NCI-H2107 (cell line): ENCODE measurements at places on chromosomes 6 and 20.

DNA sequence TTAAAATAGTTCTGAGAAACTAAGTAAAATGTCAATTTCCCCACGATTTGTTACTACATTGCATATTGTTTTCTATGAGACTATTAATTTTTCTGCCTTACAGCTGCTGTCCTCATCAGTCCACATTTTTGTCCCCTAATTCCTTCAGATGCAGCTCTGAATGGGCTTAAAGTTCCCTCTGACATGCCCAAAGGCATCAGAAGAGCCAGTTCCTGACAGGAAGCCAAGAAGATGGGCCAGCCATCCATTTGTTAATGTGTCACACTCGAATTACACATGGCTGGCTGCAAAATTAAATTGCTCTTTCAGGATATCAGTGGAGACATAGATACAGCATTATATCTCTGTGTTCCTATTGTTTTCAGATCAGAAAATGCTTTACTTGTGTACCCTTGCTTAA lies 1223.0 kb downstream of the EPHA7 start:
- DNase-seq, result no peak

DNA sequence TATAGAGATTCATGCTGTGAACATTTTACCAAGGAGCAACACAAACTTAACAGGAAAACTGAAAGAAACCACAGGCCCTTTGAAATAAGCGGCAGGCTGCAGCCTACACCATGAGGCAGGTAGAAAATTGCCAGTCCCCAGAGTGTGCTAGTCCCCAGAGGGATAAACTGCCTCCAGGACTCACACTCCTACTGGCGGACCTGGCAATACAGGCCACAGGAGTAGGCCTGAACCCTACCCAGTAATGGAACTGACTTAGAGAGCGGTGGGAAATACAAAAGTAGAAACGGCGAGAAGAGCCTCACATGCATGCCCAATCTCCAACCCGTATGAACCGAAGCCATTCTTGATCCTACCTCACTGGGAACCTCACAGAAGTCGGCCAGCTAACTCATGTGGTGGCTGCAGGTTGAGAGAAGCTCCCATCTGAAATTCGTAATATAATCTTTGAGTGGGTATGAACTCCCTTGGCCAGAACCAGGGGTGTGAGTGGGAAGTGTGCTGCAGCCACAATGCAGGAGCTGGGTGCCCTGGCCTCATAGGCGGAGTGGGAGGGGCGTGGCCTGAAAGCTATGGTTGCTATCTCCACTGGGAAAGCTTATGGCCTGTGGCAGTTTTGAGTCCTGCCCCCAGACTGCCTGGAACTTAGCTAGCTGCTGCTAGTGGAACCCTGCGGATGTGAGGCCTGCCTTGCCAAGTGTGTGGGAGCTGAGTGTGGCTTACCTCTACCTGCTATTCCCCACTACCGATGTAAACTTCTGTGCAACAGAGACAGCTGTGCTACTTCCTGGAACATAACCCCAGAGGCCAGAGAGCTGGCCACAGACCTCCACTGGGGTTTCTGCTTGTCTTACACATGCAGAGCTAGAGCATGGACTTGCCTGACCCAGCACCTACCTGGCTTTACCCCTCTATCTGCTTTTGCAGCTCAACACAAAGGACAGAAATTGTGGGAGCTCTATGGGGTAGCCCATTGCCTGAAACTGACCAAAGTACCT lies 146.5 kb upstream of the COL21A1 start:
- DNase-seq, result no peak

GRCh38 chr6:34390531-34391472 lies 1.7 kb downstream of the NUDT3 start:
- no peak for DNase-seq

- DNase-seq, result peak; percentile 55
Measured at GRCh38 chr6:105326216-105326615, 76.7 kb downstream of the PREP start.

- no peak for DNase-seq
Measured at GRCh38 chr20:825710-826421, 7.6 kb upstream of the FAM110A start.

- peak; percentile 44 for DNase-seq
Measured at GRCh38 chr6:3228046-3228671, 706 bp upstream of the TUBB2B start.

GRCh38 chr20:59431014-59431413 lies 130.6 kb downstream of the EDN3 start:
- DNase-seq, result no peak

DNA sequence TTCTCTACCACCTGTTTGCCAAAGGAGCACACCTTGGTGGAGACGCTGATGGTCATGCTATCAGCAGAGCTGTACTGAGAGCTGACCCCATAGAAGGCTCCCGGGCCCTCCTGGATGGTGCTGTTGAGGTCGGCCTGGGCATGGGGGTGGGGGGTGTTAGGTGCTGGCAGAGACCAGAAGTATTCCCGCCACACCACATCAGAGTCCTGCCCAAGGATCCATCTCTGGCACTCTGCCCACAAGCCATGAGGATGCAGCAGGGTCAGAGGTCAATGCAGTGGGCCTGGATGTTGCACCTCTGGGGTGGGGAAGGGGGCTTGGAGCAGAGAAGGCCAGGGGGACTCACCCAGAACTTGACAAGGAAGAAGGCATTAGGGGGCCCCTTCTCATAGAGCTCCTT lies 7.4 kb downstream of the RPL10A start:
- DNase-seq, result no peak

DNA sequence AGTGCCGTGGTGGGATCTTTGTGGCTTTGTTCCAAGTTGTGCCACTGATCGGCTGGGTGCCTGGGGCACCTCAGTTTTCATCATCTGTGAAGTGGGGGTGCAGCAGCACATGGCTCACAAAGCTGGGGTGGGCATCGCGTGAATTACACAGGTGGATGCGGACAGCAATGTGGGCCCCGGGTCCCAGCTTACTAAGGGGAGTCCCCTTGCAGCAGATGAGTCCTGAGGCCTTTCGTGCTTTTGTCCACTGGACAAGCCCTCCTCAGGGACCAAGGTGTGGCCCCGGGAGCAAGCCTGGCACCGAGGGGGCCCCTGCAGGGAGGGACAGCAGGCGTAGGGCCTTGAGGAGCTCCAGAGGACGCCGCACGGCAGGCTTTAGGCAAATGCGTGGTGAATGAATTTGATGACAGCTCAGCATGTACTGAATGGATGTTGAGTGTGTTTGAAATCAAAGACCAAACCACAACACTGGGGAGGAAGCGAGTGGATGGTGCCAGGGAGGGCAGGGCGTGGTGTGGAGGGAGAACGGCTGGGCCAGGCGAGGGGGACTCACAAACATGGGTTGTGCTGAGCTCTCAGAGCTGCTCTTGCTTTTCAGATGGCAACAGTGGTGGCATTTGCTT lies 53.2 kb downstream of the IRF4 start:
- no peak for DNase-seq

DNA sequence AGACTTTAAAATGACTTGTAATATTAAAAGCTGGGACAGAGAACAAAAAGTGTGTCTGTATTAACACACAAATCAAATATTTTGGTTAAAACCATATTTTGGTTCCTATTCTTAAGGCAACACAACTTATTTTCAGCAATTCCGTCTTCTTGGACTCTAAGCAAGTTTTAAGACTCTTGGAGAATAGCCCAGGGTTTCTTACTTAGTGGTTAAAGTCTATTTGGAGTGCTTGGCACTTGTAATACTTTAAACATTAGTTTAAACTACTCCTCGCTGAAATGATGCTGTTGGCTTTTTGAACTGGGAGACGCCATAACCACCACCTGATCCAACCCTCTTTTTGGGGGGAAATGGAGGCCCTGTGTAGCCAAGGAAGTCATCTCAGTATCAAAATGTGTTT lies 109.7 kb upstream of the GMDS start:
- DNase-seq, result no peak

DNA sequence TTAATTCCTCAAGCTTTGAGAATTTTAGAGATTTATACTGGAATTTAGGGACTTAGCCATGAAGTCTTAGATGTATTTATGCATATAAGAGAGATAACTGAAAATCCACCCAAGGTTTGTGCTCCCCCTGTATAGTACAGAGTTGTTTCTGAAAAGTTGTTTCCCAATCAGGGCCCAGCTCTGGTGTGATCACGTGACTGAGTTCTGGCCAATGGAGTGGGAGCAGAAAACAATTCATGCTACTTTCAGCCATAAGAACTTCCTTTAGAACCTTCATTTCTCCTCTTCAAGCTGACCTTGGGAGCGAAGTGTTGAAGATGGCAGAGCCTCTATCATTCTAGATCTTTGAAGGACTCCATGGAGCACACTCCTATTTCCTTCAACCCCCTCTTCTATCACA lies 151.0 kb downstream of the RCAN2 start:
- DNase-seq, result no peak

- peak; percentile 65 for DNase-seq
Measured at GRCh38 chr20:10061641-10062040, 26.9 kb downstream of the ANKEF1 start.

DNA sequence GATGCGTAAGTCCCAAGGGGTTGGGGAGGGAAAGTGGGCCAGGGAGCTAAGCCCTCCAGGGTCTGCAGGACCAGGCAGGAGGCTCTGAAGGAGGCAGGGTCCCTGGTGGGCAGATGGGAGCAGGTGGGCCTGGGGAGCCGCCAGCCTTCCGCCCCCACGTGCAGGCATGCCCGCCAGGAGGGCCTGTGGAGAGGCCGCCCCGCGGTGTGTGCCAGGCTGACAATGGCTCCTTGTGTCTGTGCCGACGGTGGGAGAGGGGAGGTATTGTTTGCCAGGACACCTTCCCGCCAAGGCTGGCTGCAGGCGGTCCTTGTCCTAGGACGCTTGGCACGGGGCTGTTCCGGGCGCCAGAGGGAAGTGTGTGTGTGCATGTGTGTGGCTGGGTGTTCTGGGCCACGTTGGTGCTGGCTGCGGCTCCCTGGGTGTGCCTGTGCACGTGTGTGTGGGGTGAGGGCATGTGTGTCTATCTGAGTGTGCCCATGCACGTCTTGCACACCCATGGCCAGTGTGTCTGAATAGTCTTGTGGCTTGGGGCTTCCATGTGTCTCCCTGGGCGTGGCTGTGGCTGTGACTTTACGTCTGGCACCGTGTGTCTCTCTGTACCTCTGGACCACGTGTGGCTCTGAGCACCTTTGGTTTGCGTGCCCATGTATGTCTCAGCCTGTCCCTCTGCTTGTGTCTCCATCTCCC lies 153.0 kb downstream of the CEBPB start:
- DNase-seq, result no peak

GRCh38 chr6:11779329-11780096 lies 910 bp upstream of the ADTRP start:
- no peak for DNase-seq

- no peak for DNase-seq
Measured at GRCh38 chr20:25299806-25300205, 51.9 kb downstream of the PYGB start.

- DNase-seq, result no peak
Measured at GRCh38 chr6:29757701-29758293, 34.6 kb downstream of the HLA-F start.

DNA sequence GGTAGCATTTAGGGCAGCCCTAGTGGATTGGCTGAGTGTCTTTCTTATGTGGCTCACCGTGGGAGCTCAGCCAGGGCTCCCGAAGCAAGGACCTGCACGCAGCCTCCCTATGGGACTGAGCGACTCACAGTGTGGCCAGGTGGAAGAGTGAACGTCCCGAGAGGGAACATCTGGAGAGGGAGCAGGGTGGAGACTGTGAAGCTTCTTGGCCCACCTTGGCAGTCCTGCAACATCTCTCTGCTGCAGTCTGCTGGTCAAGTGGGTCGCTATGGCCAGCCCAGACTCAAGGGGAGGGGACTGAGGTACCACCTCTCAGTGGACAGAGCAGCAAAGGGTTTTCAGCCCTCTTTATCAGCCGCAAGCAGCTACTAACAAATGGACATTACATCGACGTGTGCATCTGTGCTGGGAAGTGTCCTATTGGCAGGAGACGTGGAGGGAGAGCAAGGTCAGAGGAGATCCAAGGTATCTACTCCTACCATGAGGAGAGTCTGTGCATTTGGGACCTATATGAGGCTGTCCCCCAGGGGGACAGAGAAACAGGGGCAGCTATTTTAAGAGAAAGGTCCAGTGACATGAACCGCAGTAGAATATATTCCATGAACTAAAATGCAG lies 49.0 kb upstream of the NXT1 start:
- DNase-seq, result no peak

- no peak for DNase-seq
Measured at GRCh38 chr6:49911252-49911651, 44.9 kb upstream of the CRISP1 start.

DNA sequence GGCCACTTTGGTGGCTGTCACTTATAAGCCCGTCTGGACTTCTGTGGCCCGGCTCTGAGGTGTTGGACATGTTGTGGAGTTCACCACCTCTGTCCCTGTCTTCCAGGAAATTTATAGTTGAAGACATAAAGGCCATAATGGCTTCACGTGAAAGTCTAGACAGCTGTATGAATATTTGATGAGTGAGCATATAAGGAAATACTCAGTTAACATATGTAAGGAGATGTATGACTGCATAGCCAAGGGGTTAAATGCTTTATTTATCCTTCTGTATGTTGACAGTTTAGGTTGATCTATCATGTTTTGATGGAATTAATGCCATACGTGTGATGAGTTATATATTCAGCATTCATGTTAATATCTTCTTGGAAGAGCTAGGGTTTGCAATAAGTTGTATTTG lies 16.1 kb downstream of the HIVEP1 start:
- no peak for DNase-seq

DNA sequence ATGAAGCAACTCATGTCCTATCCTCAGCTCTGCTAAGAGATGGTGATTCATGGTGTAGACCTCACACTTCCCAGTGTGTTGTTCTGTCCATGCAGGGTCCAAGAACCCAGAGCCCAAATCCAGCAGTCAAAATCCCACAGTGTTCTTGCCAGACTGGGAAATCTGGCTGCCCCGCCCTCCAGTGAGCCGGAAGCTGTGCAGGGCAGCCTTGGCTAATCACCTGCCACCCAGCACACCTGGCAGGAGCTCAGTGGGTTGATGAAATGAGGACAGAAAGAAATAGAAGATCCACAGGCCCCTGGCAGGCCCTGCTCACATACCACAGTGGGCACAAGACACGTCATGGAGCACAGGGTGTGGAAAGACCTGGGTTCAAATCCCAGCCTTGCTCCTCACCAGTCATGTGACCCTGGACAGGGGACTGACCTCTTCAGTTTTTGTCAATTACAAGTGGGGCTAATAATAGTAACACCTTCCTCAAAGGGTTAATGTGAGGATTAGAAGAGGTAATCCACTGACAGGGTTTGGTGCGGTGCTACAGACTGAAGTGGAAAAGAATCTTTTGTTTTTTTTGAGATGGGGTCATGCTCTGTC lies 13.6 kb upstream of the GUCA1A start:
- DNase-seq, result no peak

- no peak for DNase-seq
Measured at GRCh38 chr6:128432394-128432793, 88.0 kb downstream of the PTPRK start.

GRCh38 chr6:136410201-136411024 lies 120.8 kb upstream of the BCLAF1 start:
- no peak for DNase-seq

GRCh38 chr6:129455126-129455769 lies 254.7 kb downstream of the ARHGAP18 start:
- no peak for DNase-seq

DNA sequence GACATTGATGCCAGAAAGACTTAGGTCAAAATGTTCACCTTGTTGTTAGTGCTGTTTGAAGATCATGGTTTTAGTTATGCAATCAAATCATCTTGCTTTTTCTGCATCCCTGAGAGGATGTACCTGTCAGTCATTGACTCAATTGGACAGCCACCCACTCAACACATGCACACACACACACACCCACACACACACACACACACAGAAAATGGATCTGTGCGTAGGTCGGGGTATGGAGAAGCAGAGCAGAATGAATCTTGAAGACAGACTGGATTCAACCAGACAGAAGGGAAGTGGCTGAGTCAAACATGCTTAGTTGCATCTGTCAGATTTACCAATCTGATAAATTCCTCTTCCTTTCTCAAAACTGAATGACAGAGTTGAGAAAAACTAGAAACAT lies 19.1 kb upstream of the ZSCAN23 start:
- no peak for DNase-seq

- no peak for DNase-seq
Measured at GRCh38 chr6:50826803-50827202, 8.1 kb downstream of the TFAP2B start.
